ENCODE measurements at places on chromosomes 7 and 10.

DNA sequence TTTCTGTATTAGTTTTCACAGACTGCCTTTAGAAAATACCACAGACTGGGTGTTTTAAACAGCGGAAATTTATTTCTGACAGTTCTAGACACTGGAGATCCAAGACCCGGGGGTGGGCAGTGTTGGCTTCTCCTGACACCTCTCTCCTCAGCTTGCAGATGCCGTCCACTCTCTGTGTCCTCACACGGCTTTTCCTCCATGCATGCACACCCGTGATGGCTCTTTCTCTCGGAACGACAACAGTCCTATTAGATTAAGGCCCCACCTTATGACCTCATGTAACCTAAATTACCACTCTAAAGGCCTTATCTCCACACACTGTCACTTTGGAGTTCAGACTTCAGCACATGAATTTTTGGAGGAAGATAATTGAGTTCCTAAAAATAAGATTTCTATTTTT, 142.9 kb upstream of the VWC2 start:
- DNase-seq, result no peak

DNA sequence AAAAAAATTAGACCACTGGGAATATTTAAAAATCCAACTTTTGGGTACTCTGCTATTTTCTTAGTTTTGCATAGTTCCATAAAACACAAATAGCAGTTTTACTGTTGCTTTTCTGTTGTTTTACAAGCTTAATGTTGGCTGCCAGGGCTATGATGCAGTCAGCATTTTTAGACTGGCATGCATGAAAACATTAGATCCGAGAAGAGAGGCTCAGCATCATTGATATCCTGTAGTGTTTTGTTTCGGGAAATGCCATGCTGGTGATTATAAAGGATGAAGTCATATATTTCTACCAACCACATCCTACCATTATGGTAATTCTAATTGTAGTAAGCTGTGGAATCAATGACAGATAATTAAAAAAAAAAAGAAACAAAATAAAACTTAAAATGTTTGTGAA, 104.6 kb downstream of the MBL2 start:
- no peak for DNase-seq

DNA sequence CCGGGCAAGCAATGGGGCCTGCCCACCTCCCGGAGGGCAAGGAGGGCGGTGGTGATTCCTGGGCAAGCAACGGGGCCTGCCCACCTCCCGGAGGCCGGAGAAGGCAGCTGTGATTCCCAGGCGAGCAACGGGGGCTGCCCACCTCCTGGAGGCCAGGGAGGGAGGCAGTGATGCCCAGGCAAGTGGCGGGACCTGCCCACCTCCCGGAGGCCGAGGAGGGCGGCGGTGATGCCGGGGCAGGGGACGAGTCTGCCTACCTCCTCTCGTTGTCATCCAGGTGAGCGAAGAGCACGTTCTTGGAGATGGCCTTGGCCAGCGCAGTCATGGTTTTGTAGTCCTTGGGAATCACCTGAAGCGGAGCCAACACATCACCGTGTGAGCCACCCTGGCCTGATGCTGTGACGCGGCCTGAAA, 49.5 kb upstream of the DNAAF5 start:
- DNase-seq, result no peak

DNA sequence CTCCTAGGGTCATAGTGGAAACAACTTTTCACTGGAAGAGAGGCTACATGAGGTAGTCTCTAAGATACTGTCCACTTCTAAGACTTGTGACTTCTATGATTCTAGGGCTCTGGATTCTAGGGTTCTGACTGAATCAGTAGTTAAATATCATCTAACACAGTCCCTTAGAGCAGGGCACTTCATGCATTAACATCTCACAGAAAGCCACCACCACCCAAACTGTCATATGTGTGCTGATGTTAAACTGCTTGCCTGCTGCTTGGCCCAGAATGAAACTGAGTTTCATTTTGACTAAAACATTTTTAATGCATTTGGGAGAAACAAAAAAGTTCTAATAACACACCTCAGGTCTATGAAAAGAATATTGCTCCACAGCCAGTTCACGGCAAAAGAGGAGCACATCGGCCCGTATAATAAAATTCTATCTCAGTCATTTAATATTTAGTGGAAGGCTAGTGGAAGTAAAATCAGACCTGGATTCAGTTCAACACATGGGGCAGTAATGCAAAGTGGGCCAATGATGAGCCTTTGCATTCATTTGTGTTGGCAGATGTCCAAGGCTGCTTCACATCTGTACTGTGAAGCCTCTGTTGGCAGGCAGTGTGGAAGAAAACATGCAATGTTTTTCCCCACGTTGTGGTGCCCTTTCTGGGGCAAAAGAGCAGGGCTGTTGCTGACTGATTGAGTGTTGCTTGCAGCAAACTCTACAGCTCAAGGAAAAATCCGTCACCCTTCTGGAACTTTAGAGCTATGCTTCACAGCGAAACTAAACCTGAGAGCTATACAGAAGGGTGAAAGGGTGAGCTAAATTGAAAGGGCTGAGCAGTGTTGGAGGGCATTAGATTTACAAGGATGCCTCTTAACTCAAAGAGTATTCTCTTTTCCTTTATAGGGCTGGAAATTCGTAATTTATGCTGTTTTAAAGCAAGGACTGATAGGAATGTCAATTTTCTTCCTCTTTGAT, 33.5 kb upstream of the AUTS2 start:
- DNase-seq, result no peak

DNA sequence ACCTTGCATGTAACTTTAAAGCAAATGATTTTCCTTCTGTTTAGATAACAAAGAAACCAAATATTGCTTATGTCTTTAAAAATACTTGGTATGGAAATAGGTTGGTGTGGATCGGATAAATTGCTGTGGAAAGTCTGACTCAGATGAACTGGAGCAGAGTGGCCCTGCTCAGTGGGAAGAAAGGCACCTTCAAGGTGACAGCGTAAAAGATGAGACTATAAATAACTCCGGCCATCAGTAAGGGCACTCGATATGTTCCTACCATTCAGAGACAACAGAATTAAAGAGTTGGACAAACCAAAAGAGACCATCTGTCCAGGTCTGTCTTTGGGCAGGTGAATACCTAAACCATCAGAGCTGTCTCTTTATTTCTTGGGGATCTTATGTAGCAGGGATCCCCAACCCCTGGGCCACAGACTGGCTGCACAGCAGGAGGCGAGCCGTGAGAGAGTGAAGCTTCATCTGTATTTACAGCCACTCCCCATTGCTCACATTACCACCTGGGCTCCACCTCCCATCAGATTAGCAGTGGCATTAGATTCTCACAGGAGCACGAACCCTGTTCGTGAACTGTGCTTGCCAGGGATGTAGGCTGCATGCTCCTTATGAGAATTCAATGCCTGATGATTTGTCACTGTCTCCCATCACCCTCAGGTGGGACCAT, 357.1 kb downstream of the PRPF18 start:
- DNase-seq, result no peak

All from foreskin keratinocyte (primary cell).